NCI-H510A (cell line): ENCODE measurements at places on chromosomes 12 and 14.
A peak's percentile ranks its signal among the peaks of the same experiment; 100 is the strongest.

GRCh38 chr14:58467575-58467974 lies 40.1 kb downstream of the KIAA0586 start:
- DNase-seq: no peak

DNA sequence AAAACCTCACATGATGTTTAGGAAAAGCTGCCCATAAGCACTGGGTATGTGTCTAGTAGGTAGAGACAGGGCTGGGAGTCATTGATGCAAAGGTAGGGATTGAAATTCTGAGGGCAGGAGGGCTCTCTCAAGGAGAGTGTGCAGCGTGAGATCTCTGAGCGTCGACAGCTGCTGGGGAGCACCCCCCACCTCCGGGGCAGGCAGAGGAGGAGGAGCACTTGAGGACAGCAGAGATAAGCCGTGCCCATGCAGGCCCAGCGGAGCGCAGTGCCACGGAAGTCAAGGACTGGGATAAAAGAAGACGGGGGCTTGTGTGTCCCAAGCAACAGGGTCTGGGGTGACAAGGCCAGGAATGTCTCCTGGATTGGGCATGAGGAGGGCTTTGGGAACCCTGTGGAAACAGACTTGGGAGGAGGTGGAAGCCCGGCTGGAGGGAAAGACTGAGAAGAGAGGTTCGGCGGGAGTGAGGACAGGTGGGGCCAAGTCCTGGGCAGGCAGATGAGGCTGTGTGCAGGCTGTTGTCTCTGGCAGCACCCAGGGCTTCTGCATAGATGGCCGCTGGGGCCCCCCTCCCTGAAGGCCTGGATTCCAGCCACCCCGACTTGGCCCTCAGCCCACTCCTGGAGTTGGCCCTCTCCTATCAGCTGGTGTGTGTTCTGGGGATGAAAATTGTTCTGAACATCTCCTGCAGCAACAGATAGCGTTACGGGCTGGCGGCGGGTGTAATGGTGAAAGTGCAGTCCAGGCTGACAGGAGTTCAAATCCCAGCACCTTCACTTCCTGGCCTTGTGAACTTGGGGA lies 1.9 kb downstream of the CACNA2D4 start:
- DNase-seq: no peak

GRCh38 chr12:89783359-89784060 lies 74.9 kb upstream of the ATP2B1 start:
- DNase-seq: no peak

GRCh38 chr12:63404611-63405010 lies 253.6 kb upstream of the AVPR1A start:
- no peak for DNase-seq

DNA sequence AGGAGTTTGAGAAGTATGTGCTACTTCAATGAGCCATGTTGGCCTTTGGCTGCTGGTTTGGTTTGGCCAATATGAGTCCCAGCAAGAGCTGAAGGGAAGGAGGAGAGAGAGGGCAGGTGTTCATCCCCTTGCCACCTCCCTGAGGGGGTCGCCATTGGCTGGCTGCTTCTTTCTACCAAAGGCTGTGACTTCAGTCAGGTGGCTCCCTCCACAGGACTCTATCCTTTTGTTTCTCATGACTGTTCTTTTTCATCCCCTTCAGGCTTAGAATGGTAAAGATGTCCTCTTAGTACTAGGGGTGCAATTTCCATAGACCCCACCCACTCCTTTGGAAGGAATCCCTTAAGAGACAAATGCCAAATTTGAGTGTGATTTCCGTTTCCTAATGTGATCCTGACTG lies 31.2 kb upstream of the OTOGL start:
- DNase-seq: no peak

GRCh38 chr12:89166121-89166520 lies 186.2 kb downstream of the DUSP6 start:
- DNase-seq: no peak

DNA sequence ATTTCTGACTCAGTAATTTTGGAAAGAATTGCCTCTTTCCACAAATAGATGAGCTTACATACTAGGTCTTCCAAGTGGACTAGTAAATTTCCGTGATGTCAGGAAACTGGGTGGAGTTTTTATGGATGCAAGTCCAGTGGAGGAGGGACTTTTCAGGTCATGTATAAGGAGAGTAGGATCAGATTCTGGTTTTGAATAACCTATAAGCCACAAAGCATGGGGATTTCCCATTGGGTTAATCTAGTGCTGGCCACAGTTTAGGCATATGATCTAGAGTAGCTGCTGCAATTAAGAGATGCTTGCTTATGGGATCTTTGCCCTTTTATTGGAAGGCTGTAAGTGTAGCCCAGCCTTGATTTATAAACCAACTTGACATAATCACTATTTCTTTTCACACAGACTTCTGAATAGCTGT lies 33.8 kb downstream of the STK38L start:
- DNase-seq: peak; percentile 10

GRCh38 chr12:45279931-45280830 lies 64.3 kb downstream of the ANO6 start:
- no peak for DNase-seq

GRCh38 chr14:75306927-75307699 lies 28.5 kb downstream of the FOS start:
- peak; percentile 54 for DNase-seq

DNA sequence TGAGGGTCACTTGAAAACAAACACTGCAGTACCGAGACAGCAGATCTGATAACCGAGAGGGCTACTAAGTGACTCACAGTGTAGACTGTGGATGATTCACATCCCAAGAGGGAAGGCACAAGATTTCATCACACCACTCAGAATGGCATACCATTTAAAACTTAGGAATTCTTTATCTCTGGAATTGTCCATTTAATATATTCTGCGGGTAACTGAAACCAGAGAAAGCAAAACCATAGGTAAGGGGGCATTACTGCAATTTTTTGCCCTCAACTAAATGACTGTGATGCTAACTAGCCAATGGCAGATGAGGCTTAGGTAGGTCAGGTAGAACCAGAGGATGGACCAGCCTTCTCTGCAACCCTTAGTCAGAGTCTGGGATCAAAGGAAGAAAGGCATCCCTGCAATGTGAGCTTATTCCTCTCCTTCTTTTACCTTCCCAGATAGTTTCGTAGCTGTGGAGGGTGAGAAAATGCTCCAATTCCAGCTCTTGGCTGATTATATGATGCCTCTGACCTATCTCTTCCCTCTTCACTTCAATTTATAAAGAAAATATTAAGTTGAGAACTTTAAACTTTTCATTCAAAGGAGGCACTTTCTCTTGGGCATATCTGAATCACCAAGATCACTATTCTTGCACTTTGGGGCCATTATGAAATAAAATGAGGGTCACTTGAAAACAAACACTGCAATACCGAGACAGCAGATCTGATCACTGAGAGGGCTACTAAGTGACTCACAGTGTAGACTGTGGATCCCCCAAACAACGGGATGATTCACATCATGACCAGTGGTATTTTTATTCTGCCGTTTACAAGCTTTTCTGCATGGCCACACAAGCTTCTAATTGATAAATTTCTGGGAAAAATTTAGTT lies 6.8 kb downstream of the ART4 start:
- no peak for DNase-seq

- peak; percentile 51 for DNase-seq
These were observed 37.0 kb upstream of the NT5DC3 start for GRCh38 chr12:103877934-103878510.

DNA sequence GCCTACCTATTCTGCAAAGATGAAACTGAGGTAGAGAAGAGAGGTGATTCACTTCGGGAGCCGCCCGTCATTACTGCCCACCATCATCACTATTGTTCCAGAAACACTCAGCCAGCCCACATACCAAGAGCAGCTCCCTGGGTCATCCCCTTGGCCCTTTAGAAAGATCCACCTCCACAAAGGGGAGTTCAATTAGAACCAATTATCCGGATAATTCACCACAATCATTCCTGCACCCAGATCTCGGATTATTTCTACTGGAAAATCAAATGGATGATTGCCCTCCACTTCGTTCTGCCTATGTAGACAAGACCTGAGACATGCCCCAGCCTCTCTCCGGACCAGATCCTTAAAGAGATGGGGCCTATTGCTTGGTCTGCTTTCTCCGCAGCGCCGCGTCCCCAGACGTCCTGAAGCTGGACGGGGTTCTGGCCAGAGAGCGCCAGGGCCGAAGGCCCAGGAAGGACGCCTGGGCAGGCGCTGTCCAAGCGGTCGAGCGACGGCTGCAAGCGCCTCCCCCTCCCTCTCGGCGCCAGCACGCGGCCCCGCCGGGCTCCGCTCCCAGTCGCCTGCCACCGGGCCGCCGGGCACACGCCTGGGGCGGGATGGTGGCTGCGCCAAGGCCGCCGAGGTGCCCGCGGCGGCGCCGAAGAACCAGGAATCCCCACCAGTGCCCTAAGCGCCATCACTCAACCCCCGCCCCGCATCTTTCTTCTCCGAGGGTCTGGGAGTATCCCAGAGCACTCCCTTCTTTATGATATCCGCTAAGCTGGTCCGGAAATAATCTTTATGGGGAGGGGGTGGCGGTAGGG lies 1.3 kb upstream of the ASCL1 start:
- no peak for DNase-seq
